ENCODE measurements at places on chromosomes 2 and 18. TPM values are rescaled to one million over a fixed set of nuclear protein-coding genes. Genes with fewer than 3 reads are reported as not detected.

DNA sequence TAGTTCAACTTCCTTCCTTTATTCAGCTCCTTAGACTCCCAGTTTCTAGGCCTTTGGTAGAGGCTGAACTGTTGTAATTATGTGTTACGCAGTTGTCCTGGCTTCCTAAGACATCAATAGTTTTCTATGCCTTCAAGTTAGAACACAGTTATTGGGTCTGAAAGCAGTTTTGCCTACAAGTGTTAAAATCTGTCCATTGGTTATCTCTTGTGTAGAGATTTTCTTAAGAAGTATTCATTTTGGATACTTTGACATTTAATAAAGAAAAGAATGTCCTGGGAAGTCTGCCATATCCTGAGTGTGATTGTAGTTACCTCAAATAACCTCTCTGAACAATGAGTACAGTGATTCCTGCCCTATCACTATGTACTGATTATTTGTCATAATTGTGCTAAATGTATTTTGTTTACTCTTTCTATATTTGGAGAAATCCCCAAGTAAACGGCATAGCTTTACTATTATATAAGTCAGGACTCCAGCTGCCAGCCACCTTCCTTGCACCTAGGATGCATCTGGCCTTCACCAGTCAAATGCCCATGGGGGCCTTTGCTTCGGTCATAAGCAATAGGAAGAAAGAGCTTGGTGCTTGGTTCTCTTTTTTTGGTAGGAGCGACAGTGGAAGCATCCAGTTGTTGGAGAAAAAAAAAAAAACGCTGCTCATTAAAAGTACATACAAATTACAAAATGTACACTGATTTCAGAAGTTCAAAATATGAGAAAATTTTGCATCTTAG, 449.5 kb upstream of the PKDCC start:
- no peak for DNase-seq

Gene ANKRD29
- 0.17 TPM for total RNA-seq

DNA sequence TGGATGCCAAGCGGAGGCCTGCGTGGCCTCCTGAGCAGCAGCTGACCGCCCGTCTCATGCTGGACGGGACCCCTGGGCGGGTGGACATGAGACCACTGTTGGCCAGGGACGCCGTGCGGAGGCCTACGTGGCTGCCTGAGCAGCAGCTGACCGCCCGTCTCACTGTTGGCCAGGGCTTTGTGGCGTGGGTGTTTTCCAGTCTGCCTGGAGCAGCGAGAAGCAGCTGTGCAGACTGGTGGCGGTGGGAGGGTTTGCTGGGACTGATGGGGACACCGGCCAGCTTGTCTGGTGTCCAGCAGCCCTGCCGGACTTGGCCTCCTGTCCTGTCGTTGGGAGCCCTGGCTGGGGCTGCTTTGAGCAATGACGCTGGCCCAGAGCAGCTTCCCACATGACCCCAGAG, 5.8 kb upstream of the D2HGDH start:
- no peak for DNase-seq

GRCh38 chr2:13015532-13016320, 299.0 kb downstream of the TRIB2 start:
- no peak for DNase-seq

Gene MSH6
- total RNA-seq: 39.6 TPM

Gene WNT6
- 4.4 TPM for total RNA-seq

- DNase-seq: no peak
Measured at GRCh38 chr2:108129636-108130035, 110.1 kb upstream of the SULT1C3 start.

- no peak for DNase-seq
Measured at GRCh38 chr2:80482276-80482675, 177.7 kb upstream of the LRRTM1 start.

All from Caki2 (cell line).